Left renal cortex interstitium (tissue), 4 donors: ENCODE measurements at places on chromosomes 1 and 21. TPM values are rescaled to one million over a fixed set of nuclear protein-coding genes. Genes with fewer than 3 reads are reported as not detected.

SHCBP1L gene
- polyA plus RNA-seq, result 0.17 TPM

THEM5 gene
- 0.82 TPM for polyA plus RNA-seq

ELF3 gene
- 55.9 TPM for polyA plus RNA-seq

FAM3B gene
- 14.1 TPM for polyA plus RNA-seq

ASPM gene
- polyA plus RNA-seq, result 20.6 TPM

MECR gene
- 37.3 TPM for polyA plus RNA-seq

OR10J1 gene
- 0.05 TPM for polyA plus RNA-seq

CFHR5 gene
- not detected for polyA plus RNA-seq

IL23R gene
- 0.09 TPM for polyA plus RNA-seq

VANGL1 gene
- polyA plus RNA-seq, result 13.8 TPM

RGS1 gene
- polyA plus RNA-seq, result 8.0 TPM

AMY1C gene
- not detected for polyA plus RNA-seq

KRTAP19-1 gene
- not detected for polyA plus RNA-seq

LPAR3 gene
- polyA plus RNA-seq, result 1.1 TPM

RHOU gene
- polyA plus RNA-seq, result 18.0 TPM

SPRR2F gene
- polyA plus RNA-seq, result not detected

NID1 gene
- 166 TPM for polyA plus RNA-seq

RXFP4 gene
- 0.14 TPM for polyA plus RNA-seq

KCNA2 gene
- 0.38 TPM for polyA plus RNA-seq

RGS13 gene
- not detected for polyA plus RNA-seq

TNFRSF18 gene
- 0.31 TPM for polyA plus RNA-seq

PTPRF gene
- 194 TPM for polyA plus RNA-seq

KCNE1 gene
- polyA plus RNA-seq, result 1.3 TPM

H6PD gene
- 34.9 TPM for polyA plus RNA-seq

L1TD1 gene
- polyA plus RNA-seq, result 3.3 TPM

DCST2 gene
- polyA plus RNA-seq, result 2.0 TPM

PLCH2 gene
- polyA plus RNA-seq, result 2.1 TPM

SIK1 gene
- polyA plus RNA-seq, result 4.6 TPM

BARHL2 gene
- polyA plus RNA-seq, result not detected

MTX1 gene
- polyA plus RNA-seq, result 42.3 TPM

SPATA46 gene
- 5.3 TPM for polyA plus RNA-seq

DCDC2B gene
- 0.21 TPM for polyA plus RNA-seq

WLS gene
- polyA plus RNA-seq, result 130 TPM

S100A7A gene
- polyA plus RNA-seq, result not detected

HRNR gene
- polyA plus RNA-seq, result 0.79 TPM

DTL gene
- polyA plus RNA-seq, result 25.1 TPM

EFNA1 gene
- polyA plus RNA-seq, result 71.2 TPM

FOXD3 gene
- polyA plus RNA-seq, result 0.38 TPM

S100A12 gene
- polyA plus RNA-seq, result 3.9 TPM

FAM72A gene
- polyA plus RNA-seq, result 7.7 TPM

DHCR24 gene
- 75.5 TPM for polyA plus RNA-seq
